Stimulated activated CD8-positive, alpha-beta memory T cell treated with anti-CD3 and anti-CD28 coated beads, Interleukin-2, amount 100 ng/mL, for 48 hours (primary cell): ENCODE measurements at places on chromosomes 3 and 15.

DNA sequence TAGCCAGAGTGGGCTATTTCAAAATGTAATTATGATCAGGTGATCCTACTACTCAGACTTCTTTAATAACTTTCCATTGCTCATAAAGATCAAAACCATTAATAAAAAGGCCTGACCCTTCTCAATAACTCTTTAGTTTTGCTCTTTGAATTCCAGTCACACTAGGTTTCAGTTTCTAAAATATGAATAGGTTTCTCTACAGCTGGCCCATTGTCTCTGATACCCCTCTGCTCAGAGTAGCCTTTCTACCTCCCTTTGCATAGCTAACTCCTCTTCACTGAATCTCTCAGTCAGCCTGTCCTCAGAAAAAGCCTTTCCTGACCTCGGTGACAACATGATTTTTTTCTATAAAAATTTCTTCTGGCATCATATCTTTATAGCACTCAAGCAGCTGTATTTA, 209.1 kb downstream of the UNC13C start:
- no peak for DNase-seq

- DNase-seq, result no peak
These were observed 3.0 kb downstream of the INKA1 start for GRCh38 chr3:49805897-49806701.

DNA sequence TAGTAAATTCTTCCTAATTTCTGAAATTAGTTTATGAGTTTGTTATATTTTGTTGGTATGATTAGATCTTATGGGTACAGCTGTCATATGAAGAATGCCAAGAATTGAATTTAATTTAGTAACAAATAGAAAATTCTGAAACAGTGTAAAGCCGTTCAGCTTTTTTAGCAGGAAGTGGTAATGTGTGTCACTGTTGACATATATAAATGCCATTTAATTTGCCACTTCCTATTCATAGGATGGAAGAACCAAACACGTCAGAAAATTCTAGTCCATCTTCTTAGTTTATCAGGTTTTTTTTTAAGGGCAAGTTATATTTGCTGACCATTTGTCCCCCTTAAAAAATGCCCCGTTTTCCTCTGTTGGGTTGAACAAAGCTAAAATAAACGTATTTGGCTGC, 43.0 kb downstream of the RAB8B start:
- DNase-seq, result no peak

- DNase-seq, result no peak
These were observed 36.1 kb downstream of the BNC1 start for GRCh38 chr15:83248151-83249029.

GRCh38 chr3:178603735-178604134, 67.5 kb downstream of the KCNMB2 start:
- DNase-seq, result no peak
